ENCODE measurements at places on chromosomes 7 and 10. TPM values are rescaled to one million over a fixed set of nuclear protein-coding genes. Genes with fewer than 3 reads are reported as not detected.

The OR2A12 gene
- total RNA-seq = not detected

The RELN gene
- 0.33 TPM for total RNA-seq

The OR9A2 gene
- total RNA-seq = not detected

The ZNF853 gene
- 0.66 TPM for total RNA-seq

The TMEM225B gene
- 1.2 TPM for total RNA-seq

The PRR15 gene
- total RNA-seq = not detected

The VDAC2 gene
- 151 TPM for total RNA-seq

The CLCN1 gene
- total RNA-seq = under 0.01 TPM

The HHEX gene
- 3.5 TPM for total RNA-seq

The CLRN3 gene
- not detected for total RNA-seq

The TFR2 gene
- total RNA-seq = not detected

The NUTM2D gene
- total RNA-seq = 1.3 TPM

The AEBP1 gene
- total RNA-seq = 133 TPM

The DLG5 gene
- 40.8 TPM for total RNA-seq

The DNAAF5 gene
- 10.3 TPM for total RNA-seq

The RPEL1 gene
- total RNA-seq = 0.17 TPM

The ACSM6 gene
- not detected for total RNA-seq

The OR6B1 gene
- total RNA-seq = not detected

The LIPM gene
- total RNA-seq = not detected

The SLC13A1 gene
- not detected for total RNA-seq

The PTPN20 gene
- total RNA-seq = 0.33 TPM

The SYT15B gene
- not detected for total RNA-seq

The GIMAP5 gene
- total RNA-seq = not detected

The IKZF1 gene
- total RNA-seq = not detected

The DPYSL4 gene
- 0.26 TPM for total RNA-seq

The CC2D2B gene
- total RNA-seq = 0.33 TPM

The PLAU gene
- 60.1 TPM for total RNA-seq

The FZD1 gene
- total RNA-seq = 12.6 TPM

The SUGCT gene
- total RNA-seq = 16.5 TPM

The ICA1 gene
- total RNA-seq = under 0.01 TPM

The PKD1L1 gene
- under 0.01 TPM for total RNA-seq

The OPN1SW gene
- not detected for total RNA-seq

The TSC22D4 gene
- 15.2 TPM for total RNA-seq

The ACTL6B gene
- not detected for total RNA-seq

The PRKRIP1 gene
- total RNA-seq = 16.3 TPM

The LIPN gene
- not detected for total RNA-seq

The EFCAB10 gene
- total RNA-seq = not detected

The SPDYE2 gene
- not detected for total RNA-seq

The CDC14C gene
- total RNA-seq = 0.17 TPM

The LRRTM3 gene
- total RNA-seq = not detected

The ZP3 gene
- 2.6 TPM for total RNA-seq

The HOXA7 gene
- 1.2 TPM for total RNA-seq

The CPA2 gene
- under 0.01 TPM for total RNA-seq

The SPAG6 gene
- under 0.01 TPM for total RNA-seq

The POM121L12 gene
- total RNA-seq = not detected

The LIPK gene
- total RNA-seq = not detected

The DNAJC12 gene
- total RNA-seq = 1.8 TPM

The CD36 gene
- 41.0 TPM for total RNA-seq

The LRIT1 gene
- total RNA-seq = not detected

The PPA1 gene
- total RNA-seq = 287 TPM

The OR2A42 gene
- not detected for total RNA-seq

The FGFBP3 gene
- total RNA-seq = 0.50 TPM

The CHPF2 gene
- total RNA-seq = 46.7 TPM

The CFAP46 gene
- total RNA-seq = 0.66 TPM

The SEMA3A gene
- 60.8 TPM for total RNA-seq

The MKX gene
- 15.0 TPM for total RNA-seq

Data from fibroblast of lung (primary cell).